Aorta (tissue), 5 donors: ENCODE measurements at places on chromosomes 12 and 14. TPM values are rescaled to one million over a fixed set of nuclear protein-coding genes. Genes with fewer than 3 reads are reported as not detected.

DNA sequence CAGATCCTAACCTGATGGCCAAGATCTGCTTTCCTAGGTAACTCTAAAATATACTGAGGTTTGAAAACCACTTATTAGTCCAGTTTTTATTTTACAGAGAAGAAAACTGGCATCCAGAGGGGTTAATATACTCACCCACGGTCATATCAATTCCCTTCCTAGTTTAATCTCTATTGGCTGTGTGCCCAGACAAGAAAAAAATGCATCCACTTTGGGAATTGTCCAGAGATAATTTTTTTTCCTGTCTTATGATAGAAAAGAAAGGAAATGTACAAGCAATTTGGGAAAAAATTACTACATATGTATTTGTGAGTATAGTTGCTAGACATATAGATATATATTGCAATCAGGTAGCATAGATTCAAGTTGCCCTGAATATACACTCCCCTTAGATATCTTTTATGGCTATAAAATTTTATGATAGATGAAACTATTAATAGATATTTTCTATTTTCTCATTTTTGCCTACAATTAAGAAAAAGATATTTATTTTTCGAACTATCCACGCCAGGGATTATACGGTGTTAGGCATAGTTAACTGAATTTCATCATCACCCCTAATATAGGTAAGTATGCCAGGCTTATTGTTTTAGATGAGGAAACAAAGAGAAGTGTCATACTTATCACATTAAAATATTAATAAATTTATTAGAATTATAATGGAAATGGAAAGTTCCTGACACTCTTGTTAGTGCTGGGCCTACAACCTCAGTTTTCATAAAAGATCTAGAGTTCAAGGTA lies 100.5 kb upstream of the SLC38A2 start:
- H3K27me3 ChIP-seq, result no peaks in the 10 kb centered on the region
- no peak for DNase-seq
- peak overlapping the region; percentile 95 for H3K27ac ChIP-seq
- no peaks in the 10 kb centered on the region for H3K36me3 ChIP-seq

DNA sequence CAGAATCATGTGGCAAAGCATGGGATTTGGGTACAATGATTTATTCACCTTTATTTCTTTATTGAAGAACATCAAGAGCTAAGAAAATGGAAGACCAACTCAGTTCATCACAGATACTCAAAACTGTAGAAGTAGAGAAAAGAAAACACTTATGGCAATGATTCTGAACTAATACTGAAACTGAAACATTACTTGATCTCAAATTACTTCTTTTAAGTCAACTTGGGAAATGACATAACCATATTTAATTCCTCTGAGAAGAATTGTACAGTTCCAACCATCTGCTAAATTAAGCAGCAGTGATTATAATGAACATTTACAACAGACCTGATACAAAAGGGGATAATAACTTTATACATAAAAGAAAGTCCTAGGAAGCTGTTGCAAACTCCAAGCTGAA lies 466.5 kb downstream of the TMTC2 start:
- DNase-seq, result no peak
- no peaks in the 10 kb centered on the region for H3K27me3 ChIP-seq
- no peaks in the 10 kb centered on the region for H3K36me3 ChIP-seq
- no peaks in the 10 kb centered on the region for H3K4me1 ChIP-seq

Gene EML1
- 62.0 TPM for total RNA-seq

Gene SDSL
- total RNA-seq, result 4.5 TPM

Gene LRRIQ1
- 0.99 TPM for total RNA-seq
